CD4-positive, alpha-beta T cell treated with Interleukin-12 subunit alpha and Interleukin-12 subunit beta, for 1 hour (primary cell): ENCODE measurements at places on chromosomes 3 and 15.

GRCh38 chr3:49872801-49873281 is 3.1 kb upstream of the CAMKV start:
- peak; percentile 20 for DNase-seq

GRCh38 chr3:39962581-39962980 is 153.2 kb downstream of the MYRIP start:
- DNase-seq, result no peak

DNA sequence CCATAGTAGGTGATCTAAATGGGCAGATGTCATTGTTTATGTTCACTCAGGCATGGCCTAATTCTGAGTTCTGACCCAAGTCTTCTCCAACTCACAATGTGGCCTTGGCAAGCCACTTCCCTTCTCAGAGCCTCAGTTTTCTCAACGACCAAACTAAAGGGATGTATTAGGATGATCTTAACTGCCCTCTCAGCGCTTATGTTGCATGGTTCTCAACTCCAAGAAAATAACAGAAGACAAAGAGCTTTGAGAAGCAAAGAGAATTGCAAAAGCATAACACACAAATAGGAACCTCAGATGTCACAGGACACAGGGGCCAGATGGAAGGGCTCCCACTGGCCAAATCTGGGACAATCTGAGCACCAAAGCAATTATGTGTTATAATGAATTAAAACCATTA is 8.6 kb downstream of the RHCG start:
- DNase-seq, result no peak

GRCh38 chr15:65841121-65841930 is 28.0 kb upstream of the RAB11A start:
- DNase-seq, result no peak

GRCh38 chr3:18477620-18478019 is 52.5 kb upstream of the SATB1 start:
- DNase-seq, result no peak

- DNase-seq, result no peak
Observed at GRCh38 chr15:95025924-95026728, 794.8 kb downstream of the MCTP2 start.
